ENCODE measurements at places on chromosomes 4 and X. TPM values are rescaled to one million over a fixed set of nuclear protein-coding genes. Genes with fewer than 3 reads are reported as not detected.

SMS gene
- 259 TPM for total RNA-seq

RIPPLY1 gene
- not detected for total RNA-seq

SORBS2 gene
- total RNA-seq = 39.2 TPM

USP27X gene
- 0.68 TPM for total RNA-seq

KIAA1210 gene
- total RNA-seq = not detected

GASK1B gene
- 1.1 TPM for total RNA-seq

ASB9 gene
- total RNA-seq = 25.1 TPM

MAP3K15 gene
- 0.32 TPM for total RNA-seq

UCP1 gene
- not detected for total RNA-seq

ITM2A gene
- total RNA-seq = 1.1 TPM

PITX2 gene
- 4.8 TPM for total RNA-seq
